MV-4-11 (cell line): ENCODE measurements at places on chromosomes 6 and 20.

DNA sequence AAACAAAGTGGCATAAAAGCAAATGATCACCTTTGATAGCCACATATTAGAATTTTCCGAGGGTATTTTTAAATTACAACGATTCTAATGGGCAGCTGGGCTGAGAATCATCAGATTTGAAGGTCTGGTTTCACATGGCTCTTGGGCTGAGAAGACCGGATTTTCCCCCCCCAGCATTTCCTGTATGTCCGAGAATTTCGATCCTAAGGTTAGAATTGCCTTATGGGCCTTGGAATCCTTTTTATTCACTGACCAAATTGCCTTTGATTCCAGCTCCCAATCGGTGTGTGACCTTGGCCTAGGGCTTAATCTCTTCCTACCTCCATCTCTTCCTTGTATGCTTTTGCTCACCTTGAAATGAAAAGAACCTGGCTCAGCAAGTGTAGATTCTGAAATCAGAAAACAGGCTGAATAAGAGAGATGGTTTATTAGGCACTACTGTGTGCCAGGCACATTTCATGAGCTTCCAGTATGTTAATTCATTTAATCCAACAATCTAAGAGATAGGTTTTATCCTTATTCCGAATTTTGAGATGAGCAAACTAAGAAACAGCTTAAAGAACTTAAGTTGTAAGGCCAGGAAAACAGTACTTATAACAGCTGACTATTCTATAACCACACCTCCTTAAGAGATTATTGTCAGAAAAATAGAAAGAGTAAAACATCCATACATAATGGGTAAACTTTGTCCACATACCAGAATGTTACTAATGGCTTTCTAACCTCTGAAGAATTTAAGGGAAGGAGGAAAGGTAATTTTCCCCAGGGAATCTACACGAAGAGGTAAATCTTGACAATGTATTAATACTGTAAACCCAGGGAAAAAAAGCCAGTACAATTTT, 39.4 kb downstream of the HFE start:
- DNase-seq, result no peak

DNA sequence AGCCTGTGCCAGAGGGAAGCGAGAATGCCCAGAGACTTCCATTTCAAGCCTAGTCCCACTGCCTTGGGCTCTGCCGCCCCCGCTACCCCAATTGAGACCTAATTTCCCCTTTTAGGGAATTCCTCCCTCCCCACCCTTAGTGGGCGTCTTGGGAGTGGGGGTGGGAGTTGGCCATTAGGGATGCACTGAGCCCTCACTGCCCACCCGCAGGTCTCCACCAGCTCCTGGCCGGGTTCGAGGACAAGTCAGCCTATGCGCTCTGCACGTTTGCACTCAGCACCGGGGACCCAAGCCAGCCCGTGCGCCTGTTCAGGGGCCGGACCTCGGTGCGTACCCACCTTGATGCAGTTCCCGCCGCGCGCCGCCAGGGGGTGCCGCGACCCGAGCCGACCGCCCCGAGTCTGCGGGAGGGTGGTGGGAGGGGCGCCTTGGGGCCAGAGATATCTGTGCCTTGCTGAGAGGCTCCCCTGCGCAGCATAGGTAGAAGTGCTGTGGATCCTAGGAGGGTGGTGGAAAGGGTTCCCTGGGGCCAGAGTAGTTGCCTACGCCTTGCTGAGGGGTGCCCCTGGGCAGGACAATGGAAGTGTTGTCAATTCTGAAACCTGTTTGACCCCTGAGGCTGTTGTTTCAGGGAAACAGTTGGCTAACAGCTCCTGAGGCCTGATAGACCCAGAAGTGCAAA, 9.2 kb downstream of the ITPA start:
- no peak for DNase-seq

DNA sequence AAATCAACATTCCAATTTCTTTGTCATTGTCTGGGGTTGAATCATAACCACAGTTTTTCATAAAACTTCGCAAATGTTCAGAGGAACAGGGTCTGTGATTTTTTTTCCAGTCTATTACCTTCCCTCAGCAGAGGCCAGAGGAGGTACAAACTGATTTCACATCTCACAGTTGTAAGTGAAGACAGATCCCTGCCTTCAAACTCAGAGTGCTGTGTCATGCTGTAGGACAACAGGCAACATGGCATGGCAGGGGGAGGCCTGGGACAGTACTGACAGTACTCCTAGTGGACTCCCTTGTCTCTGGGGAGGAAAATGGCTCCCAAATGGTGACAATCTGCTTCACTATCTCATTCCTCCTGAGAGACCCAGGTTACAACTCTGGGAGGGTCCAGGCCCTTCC, 308.6 kb downstream of the CDC5L start:
- no peak for DNase-seq

DNA sequence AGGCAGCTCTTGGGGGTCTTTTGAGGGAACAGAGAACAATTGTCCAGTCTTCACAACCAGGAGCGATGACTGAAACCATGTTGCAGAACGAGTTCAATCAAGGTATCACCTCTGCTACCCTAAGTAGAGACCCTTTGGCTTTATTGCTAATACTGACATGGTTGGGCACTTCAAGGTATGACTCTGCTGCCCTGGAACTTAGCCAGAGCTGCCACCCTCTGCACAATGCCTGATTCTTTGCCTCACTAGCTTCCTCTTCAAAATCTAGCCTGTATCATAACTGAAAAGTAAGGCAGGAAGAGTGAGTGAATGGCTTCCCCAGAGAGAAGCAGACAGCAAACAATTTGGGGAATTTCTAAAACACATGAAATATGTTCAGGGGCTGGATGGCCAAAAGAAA, 592.7 kb upstream of the NRSN1 start:
- DNase-seq, result no peak

GRCh38 chr20:5663396-5663795, 86.8 kb upstream of the SHLD1 start:
- no peak for DNase-seq

- no peak for DNase-seq
Measured at GRCh38 chr6:16842676-16843075, 81.4 kb upstream of the ATXN1 start.

GRCh38 chr6:134235937-134236751, 81.8 kb downstream of the SGK1 start:
- DNase-seq, result peak; percentile 93

GRCh38 chr6:39787322-39787721, 4.9 kb upstream of the DAAM2 start:
- no peak for DNase-seq

DNA sequence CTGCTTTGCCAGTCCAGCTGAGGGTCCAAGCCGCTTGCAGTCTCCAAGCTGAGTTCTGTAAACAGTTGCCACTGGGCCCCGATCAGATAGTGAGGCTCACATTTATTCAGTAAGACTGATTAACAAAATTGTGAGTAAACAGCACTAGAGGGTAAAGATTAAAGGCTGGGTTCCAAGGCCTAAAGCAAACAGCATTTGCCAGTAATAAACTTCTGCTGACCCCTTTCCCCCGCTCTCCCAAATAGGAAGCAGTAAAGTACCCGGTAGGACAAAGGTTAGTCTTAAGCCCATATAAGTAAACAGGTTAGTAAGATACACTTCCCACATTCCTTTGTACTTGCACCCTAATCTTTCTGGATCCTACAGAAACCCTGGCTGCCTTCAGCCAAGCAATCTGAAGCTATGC, 181.8 kb downstream of the MEI4 start:
- no peak for DNase-seq

DNA sequence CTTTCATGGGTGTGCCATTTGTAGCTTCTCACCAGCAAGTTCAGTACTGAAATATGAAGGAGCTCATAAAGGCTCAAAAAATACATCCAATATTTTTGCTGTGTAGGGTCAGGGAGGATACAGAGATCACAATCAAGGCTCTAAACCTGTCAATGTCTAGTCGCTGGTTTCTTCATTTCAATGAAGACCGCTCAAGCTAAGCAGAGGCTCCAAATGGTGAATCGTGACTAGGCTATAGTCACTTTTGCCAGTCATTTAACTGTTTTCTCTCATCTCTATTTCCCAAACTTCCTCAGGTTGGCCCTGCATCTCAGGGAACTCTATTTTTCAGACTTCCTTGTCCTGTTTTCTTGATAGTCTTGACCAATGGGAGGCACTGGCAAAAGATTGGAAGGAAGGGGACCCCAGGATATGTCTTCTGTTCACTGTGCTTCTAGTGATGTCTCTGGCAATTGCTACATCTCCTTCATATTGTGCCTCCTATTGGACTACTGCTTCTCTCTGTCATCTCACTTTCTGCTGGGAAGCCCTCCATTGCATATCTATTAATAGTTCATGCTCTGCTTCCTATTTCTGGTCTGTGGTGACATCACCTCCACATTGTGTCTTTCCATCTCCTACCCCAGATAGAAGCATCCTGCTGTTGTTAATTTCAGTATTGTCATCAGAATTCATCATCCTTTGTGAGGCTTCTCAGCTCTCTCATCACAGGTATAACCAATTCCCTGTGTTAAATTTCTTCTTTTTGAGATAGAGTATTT, 87.7 kb upstream of the FAM184A start:
- DNase-seq, result peak; percentile 43

- peak; percentile 31 for DNase-seq
Measured at GRCh38 chr6:90216072-90216977, 80.3 kb downstream of the BACH2 start.

- DNase-seq, result peak; percentile 13
Measured at GRCh38 chr6:156994215-156995076, 217.3 kb downstream of the ARID1B start.

DNA sequence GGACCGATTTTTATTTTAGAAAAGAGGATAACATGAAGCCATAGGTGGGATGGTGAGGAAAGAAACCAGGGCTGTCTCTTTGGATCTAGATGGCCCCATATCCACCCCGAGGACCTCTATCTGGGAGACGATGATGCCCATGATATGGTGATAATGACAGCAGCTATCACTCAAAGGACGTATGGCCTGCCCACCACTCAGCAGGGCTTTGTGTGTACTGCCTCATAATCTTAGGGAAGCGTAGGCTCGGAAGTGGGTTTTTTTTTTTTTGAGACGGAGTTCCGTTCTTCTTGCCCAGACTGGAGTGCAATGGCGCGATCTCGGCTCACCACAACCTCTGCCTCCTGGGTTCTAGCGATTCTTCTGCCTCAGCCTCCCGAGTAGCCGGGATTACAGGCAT, 8.2 kb upstream of the TAF8 start:
- peak; percentile 46 for DNase-seq

GRCh38 chr20:41037179-41037578, 8.6 kb downstream of the TOP1 start:
- no peak for DNase-seq

DNA sequence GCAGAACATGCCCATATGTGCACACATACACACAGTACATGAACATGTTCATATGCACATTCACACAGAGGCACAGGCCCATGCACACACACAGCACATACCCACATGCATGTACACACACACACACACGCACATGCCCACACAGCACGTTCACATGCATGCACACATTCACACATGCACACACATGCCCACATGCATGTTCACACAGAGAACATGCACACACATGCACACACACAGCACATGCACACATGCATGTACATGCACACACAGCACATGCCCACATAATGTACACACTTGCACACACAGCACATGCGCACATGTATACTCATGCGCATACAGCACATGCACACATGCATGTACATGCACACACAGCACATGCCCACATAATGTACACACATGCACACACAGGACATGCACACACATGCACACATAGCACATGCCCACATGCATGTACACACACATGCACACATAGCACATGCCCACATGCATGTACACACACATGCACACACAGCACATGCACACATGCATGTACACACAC, 25.9 kb downstream of the RNASET2 start:
- DNase-seq, result no peak

- no peak for DNase-seq
Measured at GRCh38 chr6:136920671-136921380, 1.3 kb upstream of the SLC35D3 start.

DNA sequence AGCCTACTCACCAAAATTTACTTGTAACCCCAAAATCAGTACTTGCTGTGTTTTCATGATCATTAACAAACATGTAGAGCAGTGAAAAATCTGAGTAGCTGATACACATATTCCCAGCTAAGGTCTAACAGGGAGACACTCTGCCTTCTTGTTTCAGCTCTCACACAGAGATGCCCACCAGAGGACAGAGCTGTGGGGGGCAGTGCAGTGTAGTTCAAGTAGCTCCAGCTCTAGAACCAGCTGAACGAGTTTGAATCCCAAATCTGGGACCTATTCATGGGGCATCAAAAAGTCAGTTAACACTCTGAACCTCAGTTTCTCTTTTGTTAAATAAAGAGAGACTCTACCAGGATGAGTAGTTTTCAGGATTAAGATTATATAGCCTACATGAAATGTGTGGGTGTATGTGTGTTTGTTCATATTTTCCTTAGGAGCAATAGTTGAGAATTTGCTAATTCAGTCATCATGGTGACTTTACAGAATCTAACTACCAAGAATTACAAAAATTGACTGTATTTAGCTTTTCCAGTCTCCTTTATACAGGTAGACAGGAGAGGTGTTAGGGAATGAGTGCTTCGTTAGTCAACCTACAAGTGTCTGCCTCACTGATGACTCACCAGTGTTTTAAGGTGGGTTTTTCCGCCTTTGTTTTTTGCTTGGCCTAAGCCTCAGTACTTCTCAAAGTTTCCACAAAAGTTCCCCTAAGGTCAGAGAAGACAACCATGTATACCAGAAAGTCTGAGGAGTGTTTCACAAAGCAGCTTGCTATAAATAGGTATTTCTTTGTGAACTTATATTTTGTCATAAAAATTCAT, 164.0 kb upstream of the RUNX2 start:
- DNase-seq, result no peak
